ENCODE measurements at places on chromosomes 1 and 21.

DNA sequence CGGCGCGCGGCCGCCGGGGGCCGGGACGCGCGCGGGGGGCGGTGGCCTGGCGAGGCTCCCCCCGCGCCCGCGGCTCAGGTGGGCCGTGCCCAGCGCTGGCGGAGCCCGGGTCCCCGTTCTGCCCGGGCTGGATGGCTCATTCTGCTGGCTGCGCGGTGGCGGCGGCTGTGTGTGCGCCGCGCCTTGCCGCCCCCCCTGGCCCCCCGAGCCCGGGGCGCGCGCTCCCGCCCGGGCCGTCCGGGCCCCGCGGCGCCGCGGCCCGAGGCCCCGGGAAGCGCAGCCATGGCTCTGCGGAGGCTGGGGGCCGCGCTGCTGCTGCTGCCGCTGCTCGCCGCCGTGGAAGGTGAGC lies at the start of gene EPHB2:
TSS of gene EPHB2 (plus strand) at position 139 of the 349 bp plus-strand sequence. CDS start at position 283, 144 bp downstream.
- DNase-seq = no peak

DNA sequence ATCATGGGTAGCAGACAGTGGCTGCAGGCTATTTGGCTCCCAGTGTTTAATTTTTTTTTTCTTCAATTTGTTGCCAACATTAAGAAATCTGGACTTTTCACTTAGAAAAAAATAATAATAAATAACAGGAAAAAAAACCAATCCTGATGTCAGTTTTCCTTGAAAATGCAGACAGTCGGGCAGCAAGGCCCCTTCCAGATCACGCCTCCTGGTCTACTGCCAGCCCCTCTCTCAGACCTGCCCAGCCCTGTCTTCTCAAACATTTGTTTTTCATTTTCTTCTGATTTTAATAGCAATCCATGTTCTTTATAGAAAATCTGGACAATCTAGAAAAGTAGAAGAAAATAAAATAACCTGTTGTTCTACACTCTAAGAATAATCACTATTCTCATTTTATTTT lies 15.5 kb downstream of the IFNGR2 start:
- DNase-seq = no peak

DNA sequence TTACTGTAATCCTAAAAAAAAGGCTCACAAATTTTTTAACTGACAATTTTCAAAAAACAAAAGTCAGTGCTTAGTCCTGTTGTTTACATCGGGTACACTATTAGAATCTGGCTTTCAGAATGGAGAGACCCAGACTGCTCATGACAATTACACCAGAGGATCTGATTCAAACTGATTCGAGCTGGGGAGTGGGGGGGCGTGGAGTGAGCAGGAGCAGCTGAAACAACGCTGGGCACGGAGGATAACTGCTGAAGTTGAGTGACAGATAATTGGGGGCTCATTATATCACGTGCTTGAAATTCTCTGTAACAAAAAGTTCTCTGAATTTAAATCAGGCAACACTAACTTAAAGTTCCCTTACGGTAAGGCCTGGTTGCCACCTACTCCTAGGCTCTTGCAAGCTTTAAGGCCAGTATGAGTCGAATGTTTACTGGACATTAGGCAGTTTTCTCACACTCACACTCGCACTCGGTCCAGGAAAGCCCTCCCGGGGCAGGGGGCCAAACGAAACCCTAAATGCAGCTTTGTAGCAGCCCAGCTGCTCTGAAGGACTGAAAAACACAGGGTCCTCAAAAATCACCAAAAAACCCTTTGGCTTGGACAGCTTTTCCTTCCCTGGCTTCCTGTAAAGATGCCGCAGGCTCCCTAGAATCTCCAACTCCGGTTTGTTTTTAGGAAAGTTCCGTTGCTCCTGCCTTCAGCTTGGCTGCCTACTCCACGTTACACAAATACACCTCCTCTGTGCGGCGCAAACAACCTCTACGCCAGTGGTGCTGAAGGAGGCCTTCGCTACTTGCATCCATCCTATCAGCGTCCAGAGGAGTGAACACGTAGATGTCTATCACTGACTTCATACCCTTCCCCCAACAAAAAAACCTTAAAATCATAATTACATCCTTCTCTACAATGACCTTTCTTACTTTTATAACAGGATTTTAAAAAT lies 42.9 kb downstream of the CAPZB start:
- no peak for DNase-seq

DNA sequence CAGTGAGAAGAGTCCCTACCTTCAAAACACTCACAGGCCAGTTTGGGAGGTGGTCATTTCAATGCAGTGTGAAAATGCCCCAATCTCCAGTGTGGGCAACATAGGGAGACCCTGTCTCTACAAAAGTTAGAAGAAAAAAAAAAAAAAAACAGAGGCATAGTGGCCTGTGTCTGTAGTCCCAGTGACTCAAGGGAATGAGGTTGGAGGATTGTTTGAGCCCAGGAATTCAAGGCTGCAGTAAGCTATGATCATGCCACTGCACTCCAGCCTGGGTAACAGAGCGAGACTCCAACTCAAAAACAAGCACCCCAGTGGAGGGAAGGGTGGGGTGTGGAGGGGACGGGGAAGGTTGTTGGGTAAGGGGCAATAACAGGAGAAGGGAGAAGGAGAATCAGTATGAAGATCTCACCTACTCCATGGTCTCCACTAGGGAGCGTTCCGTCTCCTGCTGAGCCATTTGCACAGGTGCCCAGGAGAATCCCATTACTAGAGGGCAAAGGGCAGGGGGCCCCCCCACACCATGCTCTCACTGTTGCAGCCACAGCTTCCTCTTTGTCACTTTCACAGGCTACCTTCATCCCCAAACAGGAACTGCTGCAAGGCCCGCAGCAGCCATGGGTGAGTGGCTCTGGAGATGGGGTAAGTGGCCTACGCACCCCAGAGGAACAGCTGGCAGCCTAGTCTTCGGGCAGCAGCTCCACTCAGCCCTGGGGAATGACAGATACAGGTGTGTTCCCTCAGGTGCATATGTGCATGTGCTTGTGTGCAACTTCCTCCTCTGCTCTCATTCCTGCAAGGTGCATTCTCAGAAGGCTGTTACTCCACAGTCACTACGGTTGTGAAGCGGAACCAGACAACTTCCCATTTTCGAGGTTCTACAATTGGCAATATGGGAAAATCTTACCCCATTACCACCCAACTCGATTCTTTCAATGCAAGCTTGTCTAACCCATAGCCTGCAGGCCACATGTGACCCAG lies 87.9 kb upstream of the LYST start:
- DNase-seq = peak; percentile 26

DNA sequence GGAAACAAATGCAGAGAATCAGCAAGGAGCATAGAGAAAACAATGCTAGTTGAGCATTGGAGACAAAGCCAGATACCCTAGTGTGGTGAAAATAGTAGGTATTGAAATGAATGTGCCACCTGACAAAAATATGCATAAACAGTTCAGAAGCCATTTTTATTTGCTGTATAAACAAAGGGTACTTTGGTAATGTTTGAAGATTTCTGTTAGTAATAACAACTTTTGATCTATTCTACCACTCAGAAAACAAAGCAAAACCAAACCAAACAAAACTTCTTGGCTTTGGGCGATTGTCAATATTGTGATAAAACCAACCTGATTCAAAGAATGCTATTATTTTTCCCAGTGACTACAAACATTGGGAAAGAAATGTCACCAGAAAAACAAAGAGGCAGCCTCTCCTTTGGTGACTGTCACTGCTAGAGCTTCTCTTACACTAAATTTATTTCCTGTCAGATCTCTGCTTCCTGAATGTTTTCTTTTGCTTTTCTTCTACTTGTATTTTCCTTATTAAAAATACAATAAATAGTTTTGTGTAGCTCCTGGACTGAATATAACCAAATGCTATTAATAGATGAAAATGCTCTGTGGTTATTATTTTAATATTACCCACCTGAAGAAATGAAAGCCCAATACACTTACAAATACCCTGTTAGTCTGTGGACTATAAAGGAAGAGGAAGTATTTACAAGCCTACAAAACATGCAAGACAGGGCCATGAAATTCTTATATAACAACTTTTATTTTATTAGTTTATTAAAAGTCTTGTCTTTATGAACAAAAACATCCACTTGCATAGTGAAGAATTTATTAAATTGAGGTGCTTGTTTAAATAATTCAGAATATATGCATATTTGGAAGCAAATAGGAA lies 5.7 kb downstream of the ATP6V1G3 start:
- DNase-seq = no peak

GRCh38 chr1:209388358-209388757 lies 195.2 kb upstream of the CAMK1G start:
- DNase-seq = no peak

DNA sequence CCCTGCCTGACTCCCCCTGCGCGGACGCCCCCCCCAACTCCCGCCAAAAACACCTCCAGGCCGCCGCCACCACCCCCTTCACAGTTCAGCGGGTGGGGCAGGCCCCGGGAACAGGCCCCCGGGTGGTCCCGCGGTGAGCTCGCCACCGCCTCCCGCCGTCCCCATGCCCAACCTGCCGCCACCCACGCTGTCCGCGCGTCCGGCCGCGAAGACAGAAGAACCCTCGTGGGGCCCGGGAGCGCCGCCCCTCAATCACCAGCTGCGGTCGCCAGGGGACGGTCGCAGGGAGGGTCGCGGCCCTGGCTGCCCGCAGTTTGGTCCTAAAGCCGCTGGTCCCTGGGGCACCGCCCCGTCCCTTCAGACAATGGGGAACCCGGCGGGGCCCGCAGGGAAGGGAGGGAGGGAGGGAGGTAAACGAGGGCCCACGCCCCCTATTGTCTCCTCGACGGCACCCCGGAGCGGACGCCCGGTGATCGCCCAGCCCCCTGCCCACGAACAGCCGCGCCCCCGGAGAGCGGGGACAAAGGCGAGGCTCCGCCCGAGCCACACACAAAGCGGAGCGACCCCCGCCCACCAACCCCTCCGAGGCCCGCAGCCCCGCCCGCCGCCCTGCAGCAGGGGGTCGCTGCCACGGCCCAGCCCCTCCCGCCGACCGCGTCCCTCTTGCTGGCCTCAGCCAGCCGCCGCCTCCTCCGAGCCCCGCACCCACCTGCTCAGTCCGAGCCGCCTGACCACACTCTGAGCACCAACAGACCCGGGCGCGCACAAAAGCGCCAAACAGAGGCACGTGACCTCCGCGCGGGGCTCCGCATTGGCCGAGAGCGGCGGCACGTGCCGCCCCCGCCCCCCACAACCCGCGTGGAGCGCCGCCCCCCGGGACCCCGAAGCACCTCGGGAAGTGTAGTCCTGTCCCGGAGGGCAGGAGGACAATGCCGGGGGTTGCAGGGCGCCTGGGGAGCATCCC lies at the start of gene STMN1:
TSS of gene STMN1 (minus strand) at position 740 of the 964 bp plus-strand sequence. CDS start 1,743 bp downstream, outside the sequence.
- DNase-seq = peak; percentile 87

- no peak for DNase-seq
These were observed 166.9 kb downstream of the MAGI3 start for GRCh38 chr1:113557187-113557586.

- DNase-seq = no peak
These were observed 21.1 kb downstream of the FYB2 start for GRCh38 chr1:56798053-56798471.

GRCh38 chr21:35537604-35538003 lies 488.5 kb upstream of the RUNX1 start:
- DNase-seq = no peak

DNA sequence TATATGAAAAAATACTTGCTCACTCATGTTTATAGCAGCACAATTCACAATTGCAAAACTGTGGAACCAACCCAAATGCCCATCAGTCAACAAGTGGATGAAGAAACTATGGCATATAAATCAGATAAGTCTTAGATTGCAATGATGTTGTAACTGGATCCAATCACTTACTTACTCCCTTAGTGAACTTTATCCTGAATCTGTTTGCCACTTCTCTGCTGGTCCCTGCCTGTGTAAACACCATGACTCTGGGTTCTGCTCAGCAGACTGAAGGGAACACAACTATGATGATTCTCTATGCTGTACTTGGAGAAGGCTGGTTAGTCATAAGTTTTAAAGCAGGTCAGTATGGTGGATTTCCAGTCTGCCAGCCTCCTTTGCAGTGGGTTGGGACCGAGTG lies 391.2 kb downstream of the RWDD3 start:
- no peak for DNase-seq

DNA sequence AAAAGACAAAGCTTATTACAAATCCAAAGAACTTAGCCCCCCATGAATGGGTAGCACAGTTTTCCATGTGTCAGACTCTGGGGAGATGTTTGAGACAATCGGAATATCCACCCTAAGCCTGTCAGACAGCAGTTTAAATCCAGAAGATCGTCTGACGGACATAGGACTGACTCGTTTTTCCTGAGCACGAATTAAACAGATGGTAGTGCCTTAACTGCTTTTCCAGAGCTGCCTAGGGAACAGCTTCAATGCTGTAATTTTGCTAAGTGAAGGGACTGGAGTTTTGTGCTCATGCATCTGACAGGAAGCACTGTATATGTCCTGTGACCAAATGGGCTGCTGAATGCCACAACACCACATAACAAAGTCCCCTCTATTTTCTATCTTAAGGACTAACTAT lies 48.6 kb downstream of the PCNX2 start:
- no peak for DNase-seq

Data from activated T-cell treated with anti-CD3 and anti-CD28 coated beads for 1 hour (primary cell).